Activated naive CD4-positive, alpha-beta T cell treated with anti-CD3 and anti-CD28 coated beads, Interleukin-2, amount 50 U/mL, for 72 hours (primary cell): ENCODE measurements at places on chromosomes 3 and 15. TPM values are rescaled to one million over a fixed set of nuclear protein-coding genes. Genes with fewer than 3 reads are reported as not detected.

Gene PATL2
- total RNA-seq: 12.4 TPM

GRCh38 chr3:77372634-77373346 lies 332.9 kb downstream of the ROBO2 start:
- DNase-seq: no peak

Gene ANKUB1
- not detected for total RNA-seq

- no peak for DNase-seq
Observed at GRCh38 chr15:26935322-26935721, 35.7 kb upstream of the GABRG3 start.

GRCh38 chr15:62187910-62188309 lies 22.8 kb upstream of the C2CD4B start:
- no peak for DNase-seq

- DNase-seq: no peak
Observed at GRCh38 chr3:54931182-54931581, 3.3 kb upstream of the LRTM1 start.

DNA sequence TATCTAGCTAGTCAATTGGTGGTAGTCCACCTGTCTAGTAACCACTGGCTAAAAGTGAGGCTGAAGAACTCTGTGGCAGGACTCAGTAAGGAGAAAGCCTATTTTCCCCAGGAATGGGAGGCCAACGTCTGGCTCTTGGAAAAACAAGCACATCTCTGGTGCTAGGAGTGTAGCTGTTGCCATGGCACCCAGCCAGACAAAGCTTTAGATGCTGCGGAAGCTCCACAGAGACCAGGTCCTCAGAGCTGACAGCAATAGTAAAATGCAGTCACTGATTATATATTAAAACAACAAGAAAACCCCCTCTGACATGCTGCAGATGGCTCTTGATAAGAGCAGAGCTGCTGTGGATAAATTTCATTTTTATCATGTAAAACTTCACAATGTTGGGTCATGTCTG lies 124.9 kb upstream of the STRIT1 start:
- DNase-seq: no peak

Gene GOLGA8S
- total RNA-seq: 0.23 TPM

GRCh38 chr15:82993144-82993543 lies 7.1 kb downstream of the RAMAC start:
- DNase-seq: no peak

Gene C3orf33
- 3.3 TPM for total RNA-seq

GRCh38 chr3:170137986-170138385 lies 43.5 kb downstream of the PHC3 start:
- no peak for DNase-seq
